OCI-LY7 (cell line): ENCODE measurements at places on chromosomes 12 and 14. TPM values are rescaled to one million over a fixed set of nuclear protein-coding genes. Genes with fewer than 3 reads are reported as not detected.

DNA sequence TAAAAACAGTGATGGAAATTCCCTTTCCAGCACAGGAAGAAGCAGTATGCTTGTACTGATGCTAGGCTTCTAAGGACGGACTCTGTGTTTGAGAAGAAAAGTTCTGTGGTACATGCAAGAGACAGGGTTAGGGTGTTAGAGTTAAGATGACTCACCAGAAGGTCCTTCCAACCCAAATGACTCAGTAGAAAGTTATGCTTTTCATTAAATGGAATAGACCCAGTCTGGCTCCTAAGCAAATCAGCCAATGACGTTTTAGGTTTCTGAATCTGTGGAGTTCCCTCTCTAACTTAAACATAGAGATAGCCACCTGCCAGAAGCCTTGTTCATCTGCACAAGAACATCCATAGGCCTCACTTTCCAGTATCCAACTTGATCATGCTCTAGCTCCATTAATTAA lies 5.7 kb downstream of the PTHLH start:
- DNase-seq: no peak

The INHBC gene
- 0.36 and 0.72 TPM in 2 replicates for total RNA-seq

GRCh38 chr14:68081489-68081888 lies 261.9 kb downstream of the RAD51B start:
- no peak for DNase-seq

The GNG2 gene
- total RNA-seq: 32.0 and 40.9 TPM in 2 replicates

- no peak for DNase-seq
These were observed 225.6 kb downstream of the EFCAB11 start for GRCh38 chr14:89728964-89729363.

The AJUBA gene
- 0.37 and 0.88 TPM in 2 replicates for total RNA-seq

GRCh38 chr14:78488938-78489337 lies 318.8 kb downstream of the NRXN3 start:
- DNase-seq: no peak

DNA sequence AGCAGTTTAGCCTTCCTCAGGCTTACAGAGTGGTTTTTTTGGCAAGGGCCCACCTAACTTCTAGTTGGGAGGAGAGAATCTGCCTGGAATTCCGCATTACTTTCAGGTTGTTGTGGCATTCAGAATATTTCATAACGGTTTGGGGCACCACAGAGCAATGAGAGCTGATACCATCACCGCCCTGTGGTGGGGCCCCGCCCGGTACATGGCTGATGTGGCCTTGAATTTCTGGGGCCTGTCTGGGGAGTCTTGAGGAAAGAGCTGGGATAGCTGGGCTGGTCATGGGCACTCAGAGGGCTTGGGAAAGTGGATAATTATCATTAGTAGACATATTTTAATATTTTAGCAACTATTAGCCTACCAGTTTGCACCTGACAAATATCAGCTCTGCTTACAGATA lies 4.2 kb downstream of the TESPA1 start:
- no peak for DNase-seq

DNA sequence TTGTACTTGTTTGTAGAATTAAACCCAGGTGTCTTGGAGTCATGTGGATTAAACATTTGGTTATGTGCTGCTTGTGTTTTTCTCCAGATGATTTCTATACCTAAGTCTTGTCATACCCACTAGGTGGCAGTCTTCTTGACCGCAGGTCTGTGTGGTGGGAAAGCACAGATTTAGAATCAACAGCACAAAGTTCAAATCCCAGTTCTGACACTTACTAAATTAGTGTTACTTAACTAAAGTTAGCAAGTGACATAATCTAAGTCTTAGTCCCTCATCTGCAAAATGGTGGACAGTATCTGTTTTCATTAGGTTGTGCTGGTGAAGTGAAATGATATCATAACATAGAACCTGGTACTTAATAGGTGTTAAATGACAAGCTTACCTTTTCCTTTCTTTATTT lies 151.0 kb upstream of the ARHGAP5 start:
- DNase-seq: peak; percentile 65

The KRT82 gene
- total RNA-seq: not detected in 2 replicates

The MBIP gene
- 27.5 and 28.1 TPM in 2 replicates for total RNA-seq

GRCh38 chr14:67815573-67816225 lies 691 bp downstream of the ZFYVE26 start:
- DNase-seq: no peak
